Fibroblast of skin of right biceps (primary cell): ENCODE measurements at places on chromosomes 4 and X.

- no peak for DNase-seq
Measured at GRCh38 chr4:176293660-176294059, 24.6 kb upstream of the ASB5 start.

DNA sequence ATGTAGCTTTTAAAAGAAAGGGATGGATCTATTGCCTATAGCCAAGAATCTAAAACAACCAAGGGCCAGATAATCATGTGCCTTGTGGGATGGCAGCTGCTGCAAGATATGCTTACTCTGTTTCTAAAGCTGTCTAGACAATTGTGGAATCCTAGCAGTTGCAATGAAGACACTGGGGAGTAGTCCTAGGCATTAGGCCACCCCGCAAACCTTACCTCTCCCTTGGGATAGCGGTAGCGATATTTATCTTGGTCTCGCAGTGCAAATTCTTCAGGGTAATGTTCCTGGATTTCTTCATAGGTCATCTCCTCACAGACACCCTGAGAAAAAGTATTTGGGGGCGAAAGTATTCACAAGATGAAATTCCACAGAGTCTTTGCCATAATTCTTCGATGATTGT, 24.6 kb downstream of the TRO start:
- DNase-seq = no peak

DNA sequence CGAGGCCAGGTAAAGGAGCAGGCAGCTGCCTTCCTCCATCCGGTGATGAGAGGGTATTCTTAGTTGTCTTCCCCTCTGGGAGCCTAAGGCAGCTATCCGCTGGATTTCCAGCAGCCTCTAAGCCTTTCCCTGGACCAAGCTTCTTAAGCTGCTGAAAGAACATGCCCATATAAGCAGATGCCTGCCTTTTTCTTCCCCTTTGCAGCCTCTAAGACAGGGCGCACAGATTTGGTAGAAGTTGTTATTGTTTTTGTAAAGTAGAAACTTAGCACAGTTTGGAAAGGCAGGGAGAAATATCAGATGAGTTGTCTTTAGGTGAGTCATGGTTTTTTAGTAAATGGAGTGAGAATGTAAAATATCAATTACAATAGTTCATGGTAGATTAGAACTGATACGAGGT, 210.8 kb downstream of the ARHGAP10 start:
- no peak for DNase-seq

- DNase-seq = no peak
Measured at GRCh38 chrX:12817528-12817927, 26.3 kb downstream of the PRPS2 start.

GRCh38 chr4:158622251-158622650, 49.4 kb downstream of the C4orf46 start:
- peak; percentile 31 for DNase-seq

DNA sequence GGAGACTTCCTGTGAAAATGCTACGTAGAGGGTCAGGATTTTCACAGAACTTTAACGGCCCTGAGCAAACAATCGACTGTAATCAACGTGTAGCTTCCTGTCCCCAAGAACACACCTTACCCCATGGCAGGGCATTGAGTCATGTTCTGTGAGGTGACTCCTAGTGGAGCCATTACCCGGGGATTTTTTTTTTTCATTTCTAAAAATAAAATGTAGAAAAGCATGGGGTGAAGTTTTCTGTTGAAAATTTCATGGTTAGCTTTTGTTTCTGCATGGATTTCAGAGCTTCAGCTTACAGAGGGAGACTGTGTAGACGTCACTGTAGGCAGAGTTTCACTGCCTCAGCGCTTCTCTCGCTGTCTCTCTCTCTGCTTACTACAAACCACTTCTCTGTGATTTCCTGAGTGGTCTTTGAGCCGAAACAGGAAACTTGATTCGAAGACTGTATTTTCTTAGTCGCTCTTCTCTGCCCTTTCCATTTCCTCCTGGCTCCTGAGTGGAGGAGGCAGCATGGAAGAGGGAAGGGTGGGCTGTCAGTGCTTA, 111.7 kb downstream of the NFKB1 start:
- DNase-seq = no peak

GRCh38 chr4:80586716-80587115, 251.2 kb downstream of the CFAP299 start:
- DNase-seq = no peak

- no peak for DNase-seq
Measured at GRCh38 chr4:6839579-6839978, 57.1 kb downstream of the KIAA0232 start.

DNA sequence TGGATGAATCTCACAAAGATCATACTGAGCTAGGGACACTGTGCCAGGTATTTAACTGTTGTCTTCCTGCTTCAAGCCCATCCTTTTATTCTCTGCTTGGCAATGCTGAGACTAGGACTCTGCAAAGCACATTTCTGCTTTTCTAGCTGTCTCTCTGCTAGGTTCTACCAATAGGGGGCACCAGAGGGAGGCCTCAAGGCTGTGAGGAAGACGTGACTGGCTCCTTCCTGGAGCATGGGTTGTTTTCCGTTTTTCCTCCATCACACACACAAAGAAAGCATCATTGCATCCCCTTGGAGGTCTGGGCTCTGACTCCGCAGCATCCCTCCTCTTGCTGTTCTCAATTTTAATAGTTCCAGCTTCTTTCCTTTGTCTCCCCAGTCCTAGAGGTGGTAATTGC, 10.9 kb upstream of the DCTD start:
- peak; percentile 10 for DNase-seq

- no peak for DNase-seq
Measured at GRCh38 chr4:81455897-81456296, 15.8 kb downstream of the RASGEF1B start.

GRCh38 chr4:6991771-6992557, 51.2 kb upstream of the TADA2B start:
- DNase-seq = peak; percentile 76

DNA sequence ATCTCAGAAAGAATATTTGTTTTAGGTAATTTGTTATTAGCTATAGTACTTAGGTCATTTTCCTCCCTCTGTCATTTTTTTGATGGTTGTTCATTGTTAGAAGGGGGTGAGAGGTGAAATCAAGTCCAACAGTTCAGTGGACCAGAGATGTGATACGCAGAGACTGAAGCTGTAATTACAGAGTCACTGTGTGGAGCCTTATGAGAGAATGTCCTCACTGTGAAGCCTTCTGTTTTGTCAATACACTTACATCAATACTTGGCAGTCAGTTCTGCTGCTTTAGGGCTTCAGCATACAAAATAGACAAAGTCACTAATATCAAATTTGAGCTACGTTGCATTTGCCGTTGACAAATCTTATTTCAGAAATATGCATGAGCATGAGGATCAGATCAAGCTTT, 692.5 kb downstream of the C4orf33 start:
- DNase-seq = no peak

DNA sequence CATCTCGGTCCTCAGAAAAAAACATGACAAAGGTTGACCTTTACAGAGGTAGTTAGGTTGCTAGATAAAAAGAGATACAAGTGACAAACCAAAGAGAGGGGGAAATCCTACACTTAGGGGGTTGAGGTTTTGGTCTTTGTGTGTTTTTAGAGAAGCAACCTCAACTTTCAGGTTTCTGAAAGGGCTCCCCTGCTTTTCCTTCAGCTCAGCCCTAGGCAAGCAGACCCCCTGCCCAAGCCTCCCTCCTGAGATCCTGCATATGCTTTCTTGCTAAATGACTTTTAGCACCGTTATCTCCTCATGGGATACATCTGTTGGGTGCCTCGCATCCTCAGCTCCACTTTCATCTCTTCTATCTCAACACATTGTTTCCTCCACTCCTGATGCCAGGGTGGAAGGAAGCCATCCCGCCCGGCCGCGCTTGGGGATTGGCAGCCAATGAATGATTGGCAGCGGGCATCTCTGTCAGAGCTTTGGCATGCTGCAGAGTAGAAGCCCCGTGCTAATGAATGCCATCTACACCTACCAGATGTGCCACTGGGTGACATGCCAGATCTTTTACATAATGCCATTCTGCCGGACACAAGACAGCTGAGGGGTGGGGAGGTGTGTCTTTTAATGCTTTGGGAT, 15.0 kb upstream of the PRDM8 start:
- DNase-seq = no peak

DNA sequence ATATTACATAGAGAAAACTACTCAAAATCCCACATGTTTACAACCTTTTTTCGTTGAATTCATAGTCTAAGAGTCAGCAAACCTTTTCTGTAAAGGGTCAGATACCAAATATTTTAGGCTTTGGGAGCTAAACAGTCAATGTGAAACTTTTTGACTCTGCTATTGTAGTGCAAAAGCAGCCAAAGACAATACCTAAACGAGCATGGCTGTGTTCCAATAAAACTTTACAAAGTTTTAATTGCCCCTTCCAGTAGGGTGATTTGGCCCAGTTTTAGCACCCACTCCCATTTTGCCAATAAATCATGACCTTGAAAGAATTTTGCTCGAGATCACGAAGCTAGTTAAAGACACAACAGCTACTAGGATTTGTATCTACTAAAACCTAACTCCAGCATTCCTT, 147.2 kb downstream of the ANKRD50 start:
- no peak for DNase-seq

DNA sequence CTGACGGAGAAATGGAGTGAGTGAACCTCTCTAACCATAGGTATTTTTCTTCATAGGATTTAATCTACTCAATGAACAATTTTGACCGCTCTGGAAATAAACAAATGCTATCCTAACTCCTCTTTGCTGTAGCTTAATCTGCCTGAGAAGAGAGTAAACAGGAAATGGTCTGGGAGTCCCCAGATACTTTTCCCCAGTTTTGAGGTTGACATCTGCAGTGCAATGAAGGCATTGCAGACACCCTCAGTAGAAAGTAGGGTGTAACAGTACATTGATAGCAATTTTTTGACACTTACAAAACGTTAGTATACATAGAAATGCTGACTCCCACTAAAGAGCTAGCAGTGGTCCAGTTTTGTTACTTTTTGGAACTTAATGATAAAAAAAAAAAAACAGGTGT, 495.9 kb upstream of the FAM241A start:
- no peak for DNase-seq

DNA sequence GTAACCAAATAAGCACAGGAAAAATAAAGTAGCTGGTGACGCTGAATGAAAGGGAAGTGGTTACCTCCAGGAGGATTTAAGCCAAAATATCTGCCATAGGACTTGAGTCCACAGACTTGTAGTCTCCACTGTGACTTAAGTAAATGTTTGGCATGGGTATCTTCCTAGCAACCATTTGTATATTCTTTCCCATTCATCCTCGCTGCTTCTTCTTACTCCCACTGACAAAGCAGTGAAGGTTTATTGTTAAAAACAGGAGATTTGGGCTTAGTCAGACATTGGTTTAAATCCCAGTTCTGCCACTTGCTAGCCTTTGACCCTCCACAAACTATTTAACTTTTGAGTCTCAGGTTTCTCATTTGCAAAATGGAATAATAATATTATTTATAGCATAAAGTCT, 22.3 kb downstream of the COL4A6 start:
- no peak for DNase-seq

- DNase-seq = no peak
Measured at GRCh38 chr4:74751247-74751646, 43.1 kb downstream of the BTC start.

GRCh38 chr4:18022572-18023050, 1.1 kb upstream of the LCORL start:
- no peak for DNase-seq

DNA sequence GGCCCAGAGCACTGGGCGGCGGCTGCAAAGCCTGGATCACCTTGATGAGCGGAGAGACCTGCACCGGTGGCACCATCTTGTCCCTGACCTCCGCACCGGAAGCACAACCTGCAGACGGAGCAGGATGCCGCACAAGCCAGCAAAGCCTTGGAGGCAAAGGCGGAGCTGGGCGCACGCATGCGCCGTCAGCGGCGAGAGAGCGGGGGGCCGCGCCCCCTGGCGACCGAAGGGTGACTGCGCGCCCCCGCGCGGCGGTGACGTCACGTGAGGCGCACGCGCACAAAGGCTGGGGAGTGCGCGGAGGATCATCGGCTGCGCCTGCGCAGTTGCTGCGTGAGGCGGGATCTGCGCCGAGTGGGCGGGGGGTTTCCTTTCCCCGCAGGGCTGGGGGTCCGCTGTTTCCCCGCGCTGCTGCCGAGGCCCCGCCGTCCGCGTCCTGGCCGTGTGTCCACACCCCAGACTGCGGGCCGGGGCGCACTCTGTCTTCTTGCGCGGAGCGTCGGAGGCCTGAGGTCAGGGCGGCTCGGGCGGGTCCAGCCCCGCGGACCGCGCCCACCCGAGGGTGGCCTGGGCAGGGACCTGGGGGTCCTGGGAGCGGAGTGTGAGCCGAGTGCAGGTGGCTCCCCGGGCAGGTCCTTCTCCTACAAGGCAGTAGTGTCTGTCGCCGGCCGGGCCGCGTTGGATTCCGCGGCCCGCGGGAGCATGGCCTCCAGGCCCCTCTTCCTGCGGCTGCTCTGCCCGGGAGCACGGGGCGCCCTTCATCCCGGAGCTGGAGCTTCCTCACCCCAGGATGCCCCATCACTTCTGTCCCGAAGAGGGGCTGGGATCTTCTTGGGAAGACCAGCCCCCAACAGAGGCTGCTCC, at the start of the genes ATP5ME and MYL5:
Gene ATP5ME, minus strand, starts transcription at position 105 of the 864 bp plus-strand sequence. Its CDS starts 29 bp downstream, at position 76.
Gene MYL5, plus strand, starts transcription at position 371 of the 864 bp plus-strand sequence. CDS start 3,485 bp downstream, outside the sequence.
- peak; percentile 95 for DNase-seq
